Epithelial cell of alveolus of lung (primary cell): ENCODE measurements at places on chromosomes 2 and 18. TPM values are rescaled to one million over a fixed set of nuclear protein-coding genes. Genes with fewer than 3 reads are reported as not detected.

Gene ABCG8
- not detected in 2 replicates for total RNA-seq

Gene PARD6G
- total RNA-seq: 5.9 and 10.8 TPM in 2 replicates

Gene DYSF
- total RNA-seq: 1.4 and 4.3 TPM in 2 replicates

Gene CYS1
- total RNA-seq: 0.39 TPM in 1 of 2 replicates, not detected in the other

Gene TM4SF20
- not detected in 2 replicates for total RNA-seq

Gene IL1B
- total RNA-seq: 1.4 and 69.0 TPM in 2 replicates

Gene EGR4
- total RNA-seq: not detected in 2 replicates

Gene ELOA2
- not detected in 2 replicates for total RNA-seq

Gene PSMA8
- not detected in 2 replicates for total RNA-seq

Gene CD8A
- not detected in 2 replicates for total RNA-seq

Gene MALL
- 1.6 and 6.2 TPM in 2 replicates for total RNA-seq

Gene MAP2
- 4.6 and 6.2 TPM in 2 replicates for total RNA-seq

Gene HOXD12
- not detected in 2 replicates for total RNA-seq

Gene IRS1
- 35.7 and 99.9 TPM in 2 replicates for total RNA-seq

Gene GCG
- total RNA-seq: not detected in 2 replicates

Gene DSG4
- not detected in 2 replicates for total RNA-seq

Gene DBI
- 86.6 and 225 TPM in 2 replicates for total RNA-seq

Gene TRPM8
- total RNA-seq: not detected in 2 replicates

Gene ZNF804A
- 4.2 and 7.5 TPM in 2 replicates for total RNA-seq

Gene M1AP
- total RNA-seq: not detected in 2 replicates

Gene SIGLEC15
- total RNA-seq: 1.0 TPM in 1 of 2 replicates, not detected in the other

Gene VIL1
- total RNA-seq: not detected in 2 replicates

Gene EN1
- total RNA-seq: 0.32 and 0.39 TPM in 2 replicates

Gene SAG
- not detected in 2 replicates for total RNA-seq

Gene RIOK3
- total RNA-seq: 37.5 and 41.9 TPM in 2 replicates

Gene EFEMP1
- 82.1 and 506 TPM in 2 replicates for total RNA-seq

Gene PID1
- total RNA-seq: 15.1 and 34.7 TPM in 2 replicates

Gene LIMS3
- 0.48 and 1.7 TPM in 2 replicates for total RNA-seq

Gene ANKRD62
- not detected in 2 replicates for total RNA-seq

Gene IL1R1
- total RNA-seq: 30.5 and 377 TPM in 2 replicates

Gene ATP8B1
- 5.5 and 10.9 TPM in 2 replicates for total RNA-seq

Gene NPHP1
- 2.6 and 2.8 TPM in 2 replicates for total RNA-seq

Gene CAPN14
- 0.08 TPM in 1 of 2 replicates, not detected in the other for total RNA-seq

Gene MEP1B
- total RNA-seq: not detected in 2 replicates

Gene DNAJC10
- total RNA-seq: 33.9 and 103 TPM in 2 replicates

Gene SUPT7L
- 16.0 and 25.4 TPM in 2 replicates for total RNA-seq

Gene HOXD1
- not detected in 2 replicates for total RNA-seq

Gene UGT1A10
- not detected in 2 replicates for total RNA-seq
